ENCODE measurements at places on chromosomes 11 and 22.

DNA sequence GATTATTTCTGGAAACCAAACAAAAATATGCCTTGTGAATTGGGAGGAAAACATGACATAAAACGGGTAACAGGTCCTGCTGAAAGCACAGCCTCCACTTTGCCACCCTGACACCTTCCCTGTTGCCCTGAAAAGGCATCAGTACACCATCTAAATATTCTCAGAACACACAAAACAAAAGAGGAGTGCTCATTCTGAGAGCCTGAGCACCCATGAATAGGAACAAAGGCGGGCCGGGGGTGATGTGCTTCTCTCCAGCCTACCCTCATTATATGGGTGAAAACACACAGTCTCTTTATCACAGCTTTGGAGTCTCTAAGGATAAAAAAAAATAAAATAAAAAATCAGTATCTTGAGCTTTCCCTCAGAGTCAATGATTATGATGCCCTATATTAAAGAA is 19.7 kb downstream of the SCUBE2 start:
- no peak for DNase-seq

- DNase-seq = no peak
Observed at GRCh38 chr11:23021287-23021863, 161.1 kb upstream of the CCDC179 start.

GRCh38 chr11:27795955-27796861 is 96.0 kb upstream of the BDNF start:
- no peak for DNase-seq

- DNase-seq = no peak
Observed at GRCh38 chr11:94417386-94417987, 16.3 kb upstream of the GPR83 start.

GRCh38 chr11:120139316-120140069 is 1.6 kb upstream of the TRIM29 start:
- DNase-seq = no peak

DNA sequence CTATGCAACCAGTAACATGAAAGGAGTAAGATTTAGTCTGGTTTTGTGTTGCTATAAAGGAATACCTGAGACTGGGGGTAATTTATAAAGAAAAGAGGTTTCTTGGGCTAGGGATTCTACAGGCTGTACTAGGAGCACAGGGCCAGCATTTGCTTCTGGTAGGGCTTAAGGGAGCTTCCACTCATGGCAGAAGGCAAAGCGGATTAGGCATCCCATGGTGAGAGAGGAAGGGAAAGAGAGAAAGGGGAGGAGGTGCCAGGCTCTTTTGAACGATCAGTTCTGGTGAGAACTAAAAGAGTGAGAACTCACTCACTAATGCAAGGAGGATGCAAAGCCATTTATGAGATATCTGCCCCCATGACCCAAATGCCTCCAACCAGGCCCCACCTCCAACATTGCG is 283.2 kb downstream of the OPCML start:
- no peak for DNase-seq

- no peak for DNase-seq
Observed at GRCh38 chr11:95506777-95507176, 275.8 kb upstream of the SESN3 start.
